Naive thymus-derived CD4-positive, alpha-beta T cell (primary cell): ENCODE measurements at places on chromosomes 1 and 21.

DNA sequence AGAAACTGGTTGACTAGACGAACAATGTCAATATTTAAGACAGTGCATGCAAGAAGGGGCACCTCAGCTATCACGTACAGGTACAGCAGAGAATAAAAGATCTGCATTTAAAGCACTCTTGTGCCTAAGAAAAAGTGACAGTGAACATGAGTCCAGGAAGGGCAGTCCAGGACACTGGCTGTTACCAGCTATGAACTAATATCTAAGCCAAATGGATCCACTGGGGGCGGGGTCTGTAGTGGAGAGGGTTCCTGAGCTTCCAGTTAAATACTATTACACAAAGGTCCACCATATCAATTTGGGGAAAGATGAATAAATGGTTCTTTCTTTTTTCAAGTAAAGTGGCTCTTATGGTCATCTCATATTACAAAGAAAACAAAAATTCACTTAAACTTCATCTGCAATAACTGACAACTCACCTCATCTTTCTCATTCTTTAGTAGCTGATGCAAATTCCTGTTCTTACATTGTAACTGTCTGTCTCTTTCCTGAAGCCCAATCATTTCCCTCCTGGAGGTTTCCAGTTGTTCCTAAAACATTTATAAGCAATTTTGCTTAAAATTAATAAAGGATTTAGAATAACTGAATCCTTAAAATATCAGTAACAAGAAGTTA, 24.5 kb downstream of the SSX2IP start:
- no peak for DNase-seq

- no peak for DNase-seq
Observed at GRCh38 chr1:230029244-230029941, 37.6 kb upstream of the GALNT2 start.

DNA sequence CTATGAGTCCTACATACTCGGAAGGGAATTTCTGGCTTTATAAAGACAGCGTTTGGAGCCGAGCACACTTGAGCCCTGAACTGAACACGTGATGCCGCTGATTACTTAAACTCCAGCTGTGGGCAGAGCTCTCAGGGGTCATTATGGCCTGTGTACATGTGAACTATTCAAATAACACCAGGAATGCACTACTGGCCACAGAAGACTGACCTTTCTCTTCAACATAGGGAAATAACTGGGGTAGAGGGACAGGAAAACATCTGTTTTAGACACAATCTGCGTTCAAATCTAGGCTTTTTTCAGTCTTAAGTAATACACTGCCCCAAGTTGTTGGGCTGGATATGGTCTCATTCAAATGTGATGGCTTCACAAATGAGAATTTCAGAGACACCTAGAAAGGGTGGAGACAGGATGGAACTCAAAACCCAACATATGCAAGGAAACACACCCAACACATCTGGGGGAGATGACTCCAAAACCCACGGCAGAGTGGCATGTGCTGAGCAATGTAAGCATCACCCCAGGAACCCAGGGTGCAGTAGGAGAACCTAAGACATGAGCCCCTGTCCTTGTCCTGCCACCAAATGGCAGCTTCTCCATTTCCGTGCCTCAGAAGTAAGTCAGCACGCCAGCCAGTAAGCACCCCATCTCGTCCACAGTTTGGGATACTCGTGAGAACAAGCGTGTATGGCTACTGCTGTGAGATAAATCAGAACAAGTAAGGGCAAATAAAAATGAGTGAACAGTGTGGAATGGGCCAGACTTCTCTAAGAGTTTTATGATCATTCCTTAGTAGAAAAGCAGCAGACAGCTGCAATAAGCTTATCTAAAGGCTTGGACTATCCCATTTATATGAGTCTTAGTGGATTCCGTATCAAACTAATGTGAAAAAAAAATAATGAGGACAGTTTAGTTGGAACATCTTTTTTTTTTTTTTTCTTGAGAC, 24.9 kb downstream of the NID1 start:
- no peak for DNase-seq

DNA sequence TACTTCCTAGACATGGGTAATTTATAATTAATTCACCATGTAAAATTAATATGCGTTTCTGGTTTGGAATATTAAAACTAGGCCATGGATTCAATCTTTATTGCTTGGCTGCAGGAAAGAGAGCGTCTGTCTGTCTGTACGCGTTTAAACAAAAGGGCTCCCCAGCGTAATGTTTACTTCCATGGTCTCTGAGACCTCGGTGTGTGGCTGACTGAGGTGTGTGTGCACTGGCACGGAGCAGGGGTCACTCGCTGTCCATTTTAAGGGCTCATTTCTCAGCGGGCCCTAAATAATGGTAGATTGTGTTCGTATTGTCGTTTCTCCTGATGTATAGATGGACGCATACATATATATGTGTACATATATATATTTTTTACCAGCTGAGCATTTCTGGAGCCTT, 119.6 kb downstream of the ATG4C start:
- DNase-seq: no peak

GRCh38 chr1:236120721-236121153, 21.6 kb upstream of the GPR137B start:
- DNase-seq: no peak

DNA sequence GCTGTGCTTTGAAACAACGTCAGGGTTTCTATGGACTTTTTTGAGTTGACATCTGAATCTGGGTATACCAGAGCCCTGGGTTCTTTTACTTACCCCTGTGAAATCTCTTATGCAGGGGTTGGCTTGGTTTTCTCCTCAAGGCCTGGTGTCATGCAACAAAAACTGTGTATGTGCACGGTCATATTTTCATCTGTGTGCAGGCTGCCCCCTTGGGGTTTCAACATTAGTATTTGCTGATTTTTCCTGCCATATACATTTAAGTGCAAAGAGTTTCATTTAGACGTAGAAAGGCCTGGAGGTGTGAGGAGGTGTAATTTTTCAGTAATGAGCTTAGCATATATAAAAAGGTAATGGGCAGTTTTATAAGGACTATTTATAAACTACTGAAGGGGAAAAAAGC, 22.0 kb upstream of the ZBTB18 start:
- DNase-seq: no peak

DNA sequence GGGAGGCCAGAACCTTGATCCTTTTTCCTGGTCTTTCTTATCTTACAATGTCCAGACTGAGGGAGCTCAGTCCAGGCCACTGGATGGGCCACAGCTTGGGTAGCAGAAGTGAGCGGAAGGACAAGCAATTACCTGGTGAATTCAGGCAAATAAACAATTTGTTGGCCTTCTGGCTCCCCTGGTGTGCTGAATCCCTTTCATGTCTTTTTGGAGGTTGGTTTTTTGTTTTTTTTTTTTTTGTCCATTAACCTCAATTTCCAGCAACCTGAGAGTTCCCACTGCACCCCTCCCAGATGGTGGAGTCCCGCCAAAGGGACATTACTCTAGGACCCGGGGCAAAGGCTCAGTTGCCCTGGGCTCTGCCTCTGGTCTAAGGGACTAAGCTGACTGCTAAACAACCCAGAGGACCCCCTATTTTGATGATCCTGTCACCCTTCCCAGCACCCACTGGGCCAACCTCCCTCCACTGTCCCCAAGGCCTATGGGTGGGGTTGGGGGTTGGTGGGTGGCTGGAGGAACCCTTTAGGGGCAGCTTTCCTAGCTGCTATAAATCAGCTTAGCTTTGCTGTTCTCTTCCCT, 85.5 kb downstream of the KCND3 start:
- DNase-seq: no peak

GRCh38 chr1:50699795-50700194, 260.3 kb downstream of the FAF1 start:
- DNase-seq: no peak

- no peak for DNase-seq
Observed at GRCh38 chr1:12596007-12596821, 21.8 kb downstream of the DHRS3 start.

GRCh38 chr1:59976194-59977074, 49.9 kb upstream of the CYP2J2 start:
- no peak for DNase-seq

DNA sequence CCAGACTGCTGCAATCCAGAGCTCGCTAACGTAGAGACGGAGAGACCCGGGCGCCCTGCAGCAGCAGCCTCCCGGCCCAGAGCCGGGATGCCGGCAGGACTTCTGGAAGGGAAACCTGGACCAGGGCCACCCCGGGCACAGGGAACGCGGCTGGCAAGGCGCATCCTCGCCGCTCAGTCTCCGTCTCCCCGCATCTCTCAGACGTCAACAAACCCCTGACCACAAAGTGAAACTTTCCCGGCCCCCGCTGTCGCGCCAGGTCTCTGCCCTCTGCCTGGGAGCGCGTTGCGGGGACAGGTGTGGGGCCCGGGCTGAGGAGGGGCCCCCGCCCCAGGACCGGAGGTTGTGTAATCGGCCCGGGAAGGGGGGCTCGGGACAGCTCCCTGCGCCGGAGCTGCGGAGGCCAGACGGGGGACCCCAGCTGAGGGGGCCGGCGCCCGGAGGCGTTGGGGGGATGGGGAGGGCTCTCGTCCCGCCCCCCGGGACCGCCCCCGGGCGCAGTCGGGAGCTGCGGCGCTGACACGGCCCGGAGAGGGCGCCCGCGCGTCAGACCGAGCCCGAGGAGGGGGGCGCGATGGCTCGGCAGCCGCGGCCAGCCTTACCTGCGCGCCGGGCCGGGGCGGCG, 116.6 kb upstream of the HIVEP3 start:
- no peak for DNase-seq

- DNase-seq: no peak
Observed at GRCh38 chr1:42679364-42679983, 2.7 kb upstream of the YBX1 start.

DNA sequence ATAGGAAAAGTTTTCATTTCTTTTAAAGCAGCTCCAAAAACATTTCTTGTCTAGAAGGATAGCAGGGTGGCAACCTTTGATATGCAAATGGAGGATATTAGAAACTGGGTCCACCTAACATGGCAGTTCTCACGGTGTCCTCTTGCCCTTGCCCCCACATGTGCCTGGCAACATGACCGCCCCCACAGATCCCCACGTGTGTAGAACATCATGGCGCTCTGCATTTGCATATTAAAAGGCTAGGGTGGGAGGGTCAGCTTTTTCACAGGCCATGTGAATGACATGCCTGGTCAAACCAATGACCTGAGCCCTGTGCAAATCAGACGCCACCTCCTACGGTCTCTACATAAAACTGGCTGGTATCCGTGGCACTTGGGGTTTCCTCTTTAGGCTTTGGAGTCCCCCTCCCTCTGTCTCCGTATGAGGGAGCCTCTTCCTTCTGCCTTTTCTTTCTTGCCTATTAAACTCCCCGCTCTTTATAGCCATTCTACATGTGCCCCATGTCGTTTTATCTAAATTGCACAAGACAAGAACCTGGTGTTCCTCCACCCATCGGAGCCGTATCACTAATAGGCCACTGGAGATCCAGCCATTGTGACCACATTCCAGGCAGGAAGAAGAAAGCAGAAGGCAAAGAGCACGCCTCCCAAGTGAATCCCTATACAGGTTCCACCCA, 71.3 kb downstream of the WDR4 start:
- DNase-seq: no peak

- no peak for DNase-seq
Observed at GRCh38 chr1:36486093-36486438, 3.4 kb upstream of the CSF3R start.

GRCh38 chr21:44052071-44052829, 40.1 kb downstream of the TRAPPC10 start:
- DNase-seq: no peak

DNA sequence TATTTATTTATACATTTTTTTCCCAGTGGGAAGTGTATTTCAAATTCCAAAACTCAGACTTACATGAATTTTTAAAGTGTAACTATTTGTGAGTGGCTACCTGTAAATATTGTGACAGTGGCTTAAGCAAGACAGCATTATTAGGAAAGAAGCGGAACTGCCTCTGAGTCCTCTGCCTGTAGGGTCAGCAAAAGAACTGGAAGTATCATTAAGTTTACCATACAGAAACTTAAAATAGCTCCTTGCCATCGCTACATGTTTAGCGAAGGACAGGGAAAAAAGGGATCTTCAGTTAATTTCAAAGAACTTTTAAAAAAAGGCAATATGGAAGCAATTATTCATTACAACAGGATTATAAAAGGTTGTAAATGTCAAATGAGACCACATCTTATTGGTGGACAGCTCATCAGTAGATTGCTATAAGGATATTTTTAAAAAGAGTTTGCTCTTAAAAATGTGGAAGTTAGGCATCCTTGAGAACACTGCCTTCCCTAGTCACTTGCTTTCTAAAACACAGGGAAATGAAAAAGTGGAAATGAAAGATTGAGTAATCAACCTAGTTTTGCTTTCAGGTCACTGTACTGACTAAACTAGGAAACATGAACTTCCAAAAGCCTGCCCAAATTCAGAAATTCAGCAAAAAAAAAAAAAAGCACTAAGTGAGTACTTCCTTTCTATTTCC, 39.2 kb downstream of the NSL1 start:
- DNase-seq: no peak

DNA sequence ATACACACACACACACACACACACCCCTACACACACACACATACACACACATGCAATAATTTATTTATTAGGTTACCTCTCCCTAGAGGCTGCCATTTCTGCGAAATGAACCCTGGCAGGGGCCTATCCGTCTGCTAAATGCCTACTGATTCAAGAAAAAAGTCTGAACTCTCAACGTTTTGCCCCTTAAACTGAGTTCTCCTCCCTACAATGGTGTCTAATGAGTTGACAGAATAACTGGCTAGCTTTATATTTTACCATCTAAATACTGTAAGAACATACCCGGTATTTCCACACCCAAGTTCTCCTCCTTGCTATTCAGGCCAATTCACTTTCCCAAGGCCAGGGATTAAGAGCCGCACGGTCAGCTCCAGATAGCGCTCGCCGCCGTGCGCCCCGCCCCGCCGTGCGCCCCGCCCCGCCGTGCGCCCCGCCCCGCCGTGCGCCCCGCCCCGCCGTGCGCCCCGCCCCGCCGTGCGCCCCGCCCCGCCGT, 339 bp upstream of the RNPC3 start:
- peak; percentile 57 for DNase-seq

DNA sequence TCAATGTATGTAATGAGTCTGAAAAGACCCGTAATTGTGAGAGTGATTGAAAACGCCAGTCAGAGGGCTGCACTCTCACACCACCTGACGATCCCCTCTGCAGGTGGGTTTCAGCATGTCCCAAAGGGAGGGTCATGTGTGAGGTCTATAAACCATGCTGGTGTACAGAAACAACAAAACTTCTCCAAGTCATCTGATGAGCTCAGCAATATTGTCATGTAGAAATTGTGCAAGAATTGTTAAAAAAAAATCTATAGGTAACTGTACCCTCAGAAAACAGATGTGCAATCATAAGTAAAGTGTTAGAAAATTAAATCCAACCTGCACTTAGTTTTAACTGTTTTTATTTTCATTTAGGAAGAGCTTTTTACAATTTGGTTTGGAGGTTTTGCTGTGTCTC, 152.5 kb downstream of the PCBP3 start:
- no peak for DNase-seq

GRCh38 chr1:50148142-50148923, 39.6 kb downstream of the ELAVL4 start:
- no peak for DNase-seq
